ENCODE measurements at places on chromosomes 7 and 10.

- DNase-seq: no peak
Observed at GRCh38 chr10:74514322-74514721, 312.1 kb upstream of the KAT6B start.

DNA sequence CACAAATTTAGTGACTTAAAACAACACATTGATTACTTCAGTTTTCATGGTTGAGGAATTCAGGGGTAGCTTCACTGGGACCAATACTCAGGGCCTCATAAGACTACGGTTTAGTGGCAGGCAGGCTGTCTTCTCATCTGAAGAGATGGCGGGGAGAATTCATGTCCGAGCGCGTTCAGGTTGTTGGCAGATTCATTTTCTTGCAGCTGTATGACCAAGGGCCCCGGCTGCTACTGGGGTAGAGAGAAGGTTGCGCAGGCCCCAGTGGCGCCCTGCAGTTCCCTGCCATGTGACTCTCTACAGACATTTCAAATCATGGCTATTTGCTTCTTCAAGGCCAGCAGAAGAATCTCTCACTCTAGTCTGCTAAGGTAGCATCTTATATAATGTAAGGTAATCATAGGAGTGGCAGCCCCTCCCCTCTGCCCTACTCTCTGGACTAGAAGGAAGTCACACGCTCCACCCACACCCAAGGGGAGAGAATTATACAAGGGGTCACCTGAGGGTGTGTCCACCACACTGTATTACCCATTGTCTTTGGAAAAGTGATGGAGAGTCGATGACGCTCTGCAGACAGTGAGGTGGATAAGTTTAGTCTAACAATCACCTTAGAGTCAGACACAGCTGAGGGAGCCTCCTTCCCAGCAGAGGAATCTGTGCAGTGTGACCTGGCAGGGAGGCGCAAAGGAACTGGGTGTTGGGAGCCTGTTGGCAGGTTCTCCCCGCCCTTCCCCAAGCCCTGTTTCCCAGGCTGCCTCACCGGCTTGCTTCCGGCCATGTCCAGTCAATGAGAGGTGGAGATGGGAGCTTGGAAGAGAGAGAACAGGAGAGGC lies 35.7 kb upstream of the PLEKHA1 start:
- DNase-seq: no peak

DNA sequence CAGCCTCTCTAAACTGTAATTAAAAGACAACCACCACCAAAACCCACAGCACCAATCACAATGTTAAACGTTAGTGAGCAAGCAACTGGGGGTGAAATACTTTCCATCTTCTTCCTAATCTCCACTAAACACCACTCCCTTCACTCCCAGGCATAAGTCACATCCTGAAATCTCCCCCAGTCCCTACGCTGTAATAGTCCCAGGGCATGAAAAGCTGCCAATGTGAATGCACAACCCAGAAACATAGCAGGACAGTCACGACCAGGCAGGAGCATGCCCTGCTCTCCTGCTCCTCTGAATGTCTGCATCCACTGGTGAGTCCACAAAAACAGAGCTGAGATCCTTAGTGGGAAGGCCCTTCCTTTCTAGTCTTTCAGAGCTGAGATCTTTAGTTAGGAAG lies 288.9 kb downstream of the PARD3 start:
- DNase-seq: no peak

DNA sequence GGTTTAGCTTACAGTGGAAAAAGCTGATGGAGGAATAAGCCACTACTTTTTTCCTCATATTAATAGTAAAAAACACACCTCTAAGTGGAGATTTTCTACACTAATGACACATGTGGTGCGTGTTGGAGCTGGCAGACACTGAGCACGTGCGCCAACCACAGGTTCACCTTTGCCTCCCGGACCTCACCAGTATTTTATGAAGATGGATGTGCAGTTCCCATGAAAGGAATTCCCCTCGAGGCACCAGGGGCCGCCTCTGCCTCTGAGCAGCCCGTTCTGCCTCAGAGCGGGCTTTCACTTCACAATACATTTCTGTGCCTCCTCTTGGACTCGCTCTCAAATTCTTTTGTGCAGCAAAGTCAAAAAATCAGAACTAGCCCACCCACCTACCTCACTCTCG lies 477.5 kb upstream of the ADARB2 start:
- no peak for DNase-seq

GRCh38 chr10:109939315-109939961 lies 16.1 kb upstream of the XPNPEP1 start:
- DNase-seq: no peak

DNA sequence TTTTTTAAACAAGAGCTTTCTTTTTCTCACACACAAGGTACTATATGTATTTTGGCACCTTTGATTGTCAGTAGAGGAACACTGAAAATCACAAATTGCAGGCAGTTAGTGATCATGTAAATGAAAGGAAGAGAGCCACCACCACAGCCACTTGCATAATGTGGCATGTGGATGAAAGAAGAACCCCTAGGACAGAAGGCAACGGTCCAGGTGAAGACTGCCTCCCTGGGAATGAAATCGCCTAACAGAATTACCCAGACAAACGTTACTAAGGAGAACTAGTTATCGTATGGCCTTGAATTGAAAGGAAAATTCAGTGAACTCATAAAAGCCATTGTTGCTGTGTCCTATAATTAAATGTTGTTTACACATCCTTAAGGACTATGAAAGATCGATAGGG lies 41.2 kb upstream of the PTPRZ1 start:
- no peak for DNase-seq

DNA sequence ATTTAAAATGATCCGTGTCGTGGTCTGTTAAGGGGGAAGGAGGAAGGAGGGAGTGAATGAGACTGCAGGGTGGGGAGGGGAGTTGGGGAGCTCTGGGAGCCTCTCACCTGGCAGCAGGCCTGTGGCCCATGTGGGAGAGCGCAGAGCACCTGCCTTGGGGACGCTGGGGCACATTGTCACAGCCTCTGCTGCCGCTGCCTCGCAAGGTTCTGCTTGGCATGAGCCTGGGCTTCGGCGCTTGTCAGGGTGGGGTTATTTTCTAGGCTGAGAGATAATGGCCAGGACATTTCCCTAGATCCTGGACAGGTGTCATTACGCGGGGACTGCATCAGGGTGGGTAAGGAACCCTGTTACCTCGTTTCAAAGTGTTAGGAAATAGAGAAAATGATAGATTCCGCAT lies 2.2 kb upstream of the SUN1 start:
- no peak for DNase-seq

GRCh38 chr10:60572511-60573194 lies 183.0 kb upstream of the ANK3 start:
- DNase-seq: no peak

DNA sequence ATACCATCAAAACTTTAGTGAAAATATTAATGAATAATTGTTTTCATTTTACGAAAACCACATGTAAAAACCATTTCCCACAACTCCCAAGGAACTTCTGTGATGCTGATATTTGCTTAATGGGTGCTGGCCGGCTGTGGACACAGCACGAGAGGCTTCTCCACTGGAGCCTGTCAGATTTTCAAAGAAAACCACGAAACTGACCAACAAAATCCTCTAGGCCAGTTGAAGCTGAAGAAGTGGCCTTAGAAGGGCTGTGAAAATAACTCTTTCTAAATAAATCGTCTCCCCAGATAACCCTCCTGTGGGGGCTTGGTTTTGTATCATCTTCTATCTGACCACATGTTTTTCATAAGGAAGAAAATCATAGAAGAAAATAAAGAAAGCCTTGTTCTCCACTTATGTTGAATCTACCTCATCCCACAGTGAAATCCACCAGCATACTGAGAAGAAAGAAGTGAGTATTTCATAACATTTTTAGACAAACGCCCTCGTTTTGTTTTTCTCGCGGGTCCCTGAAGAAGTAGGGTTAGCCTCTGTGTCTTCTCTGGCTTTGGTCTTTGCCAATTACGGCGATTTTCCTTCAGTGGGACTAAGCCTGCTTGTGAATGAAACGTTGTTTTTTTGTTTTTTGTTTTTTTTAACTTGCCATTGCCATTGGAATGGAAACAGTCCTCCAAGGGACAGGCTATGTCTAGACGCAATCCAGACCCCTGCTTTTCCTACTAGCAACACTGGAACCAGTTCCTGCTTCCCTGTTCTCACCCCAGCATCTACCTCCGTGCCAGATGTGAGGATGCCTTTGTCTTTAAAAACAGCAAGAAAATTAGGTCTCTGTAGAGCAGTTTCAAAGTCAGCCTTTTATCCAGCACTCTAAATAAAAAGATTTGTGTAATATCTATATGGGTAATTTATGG lies 123.9 kb downstream of the ADAM12 start:
- DNase-seq: no peak

- no peak for DNase-seq
Observed at GRCh38 chr7:157002819-157003421, 7.5 kb downstream of the MNX1 start.

DNA sequence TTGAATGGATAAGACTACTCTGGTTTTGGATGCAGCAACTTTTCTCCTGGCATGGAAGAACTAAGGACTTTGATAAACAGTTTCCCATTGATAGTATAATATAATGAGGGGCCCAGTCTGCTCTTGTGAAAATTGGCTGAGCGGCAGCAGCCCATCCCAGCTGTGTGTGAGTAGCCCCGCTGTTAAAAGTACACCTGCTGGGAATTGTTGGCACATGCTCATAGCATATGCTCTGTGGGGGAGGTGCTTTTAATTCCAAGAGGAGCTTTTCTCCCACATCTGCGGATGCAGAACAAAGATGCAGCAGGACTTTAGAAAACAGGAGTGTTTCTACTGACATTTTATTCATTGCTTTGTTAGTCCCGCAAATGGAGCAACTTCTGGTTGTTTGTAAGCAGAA lies 19.0 kb downstream of the SRI start:
- no peak for DNase-seq

DNA sequence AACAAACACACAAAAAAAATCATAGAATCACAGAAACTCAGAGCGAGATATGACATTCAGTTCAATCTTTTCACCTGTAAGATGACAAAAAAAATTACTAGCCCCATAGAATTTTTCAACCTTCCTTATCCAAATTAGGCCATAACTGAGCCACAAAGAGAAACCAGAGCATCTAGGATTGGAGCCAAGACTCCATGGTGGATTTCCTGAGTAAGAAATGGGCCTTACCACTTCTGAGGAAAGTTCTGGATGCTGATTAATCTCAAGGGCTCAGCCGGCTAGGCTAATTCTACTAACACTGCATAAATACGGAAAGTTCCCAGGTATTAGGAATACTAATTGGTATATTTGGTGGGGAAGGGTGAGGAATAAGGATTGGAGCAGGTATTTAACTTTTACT lies 16.8 kb downstream of the LIPM start:
- DNase-seq: no peak

DNA sequence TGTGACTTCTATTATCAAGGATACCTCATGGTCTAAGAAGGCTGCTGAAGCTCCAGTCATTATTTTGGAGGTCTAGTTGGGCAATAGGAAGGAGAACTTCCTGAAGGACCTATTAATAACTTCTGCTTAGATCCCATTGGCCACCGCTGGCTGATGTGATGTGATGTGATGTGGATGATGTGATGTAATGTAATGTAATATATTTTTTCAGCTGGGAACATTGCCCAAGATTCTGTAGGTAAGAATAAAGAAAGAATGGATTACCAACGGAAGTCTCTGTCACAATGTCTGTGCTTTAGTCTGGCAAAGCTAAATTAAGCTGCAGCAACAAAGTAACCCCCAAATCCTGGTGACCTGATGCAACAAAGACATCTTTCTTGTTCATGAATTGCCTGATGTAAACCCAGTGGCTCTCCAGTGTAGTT lies 233.7 kb downstream of the PTEN start:
- no peak for DNase-seq

- no peak for DNase-seq
Observed at GRCh38 chr10:1120801-1121211, 64.6 kb downstream of the WDR37 start.

GRCh38 chr10:64535131-64535867 lies 1014.1 kb downstream of the REEP3 start:
- DNase-seq: no peak

DNA sequence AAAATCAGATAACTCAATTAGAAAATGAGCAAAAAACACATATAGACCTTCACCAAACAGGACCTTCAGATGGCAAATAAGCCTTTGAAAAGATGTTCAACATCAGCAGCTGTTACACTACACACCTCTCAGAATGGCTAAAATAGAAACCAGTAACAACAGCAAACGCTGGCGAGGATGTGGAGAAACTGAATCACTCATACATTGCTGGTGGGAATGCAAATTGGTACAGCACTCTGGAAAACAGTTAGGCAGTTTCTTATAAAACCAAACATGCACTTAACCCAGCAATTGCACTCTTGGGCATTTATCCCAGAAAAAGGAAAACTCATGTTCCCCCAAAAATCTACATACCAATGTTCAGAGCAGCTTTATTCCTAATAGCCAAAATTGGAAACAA lies 37.7 kb upstream of the SMARCD3 start:
- no peak for DNase-seq

GRCh38 chr10:17981766-17982380 lies 30.2 kb downstream of the SLC39A12 start:
- DNase-seq: no peak

- DNase-seq: no peak
Observed at GRCh38 chr10:63718421-63718820, 197.2 kb downstream of the REEP3 start.

GRCh38 chr7:159097661-159098423 lies 46.8 kb downstream of the VIPR2 start:
- no peak for DNase-seq

- DNase-seq: no peak
Observed at GRCh38 chr10:109743574-109743973, 179.7 kb downstream of the XPNPEP1 start.

- no peak for DNase-seq
Observed at GRCh38 chr10:12388671-12389070, 39.3 kb downstream of the CAMK1D start.

GRCh38 chr7:46000513-46000912 lies 79.4 kb upstream of the IGFBP3 start:
- DNase-seq: no peak

GRCh38 chr7:30221764-30222163 lies 62.6 kb upstream of the ZNRF2 start:
- DNase-seq: no peak

DNA sequence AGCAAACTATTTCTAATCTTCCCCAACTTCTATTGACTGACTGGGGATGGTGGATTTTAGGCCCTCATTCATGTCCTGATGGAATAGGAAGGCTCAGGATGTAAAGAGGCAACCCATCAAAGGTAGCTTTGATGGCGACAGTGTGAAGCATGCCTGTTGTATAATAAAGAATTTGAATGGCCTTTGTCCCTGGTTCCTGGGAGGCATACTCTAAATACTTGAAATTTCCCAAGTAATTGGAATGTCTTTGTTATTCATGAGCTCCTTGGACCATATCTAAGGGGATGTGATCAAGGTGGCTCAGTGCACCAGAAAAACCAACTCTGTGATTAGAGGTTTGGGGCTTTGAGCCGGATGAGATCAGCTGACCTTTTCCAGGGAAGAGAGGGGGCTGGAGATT lies 264.5 kb upstream of the NEBL start:
- no peak for DNase-seq

DNA sequence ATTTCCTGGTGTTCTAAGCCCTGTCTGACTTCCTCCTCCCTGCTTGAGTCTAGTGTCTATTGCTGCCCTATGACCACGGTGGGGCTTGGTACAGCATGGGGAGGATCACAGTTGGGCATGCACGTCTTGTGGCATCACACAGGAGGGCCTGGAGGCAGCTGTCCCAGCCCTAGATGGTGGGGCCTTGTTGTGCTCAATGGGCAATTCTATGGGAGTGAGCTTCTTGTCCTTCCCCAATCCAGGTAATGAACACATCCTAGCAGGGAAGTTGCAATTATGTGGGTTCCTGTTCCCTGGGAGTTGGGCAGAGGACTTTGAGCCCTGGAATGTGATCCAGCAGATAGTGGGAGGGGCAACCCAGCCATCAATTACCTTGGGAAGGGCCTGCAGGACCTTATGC lies 10.8 kb upstream of the FAM3C start:
- no peak for DNase-seq

GRCh38 chr10:8912108-8912507 lies 857.6 kb downstream of the GATA3 start:
- no peak for DNase-seq

Data from DND-41 (cell line).